Gastroesophageal sphincter (tissue), 4 donors: ENCODE measurements at places on chromosomes 13 and 19. TPM values are rescaled to one million over a fixed set of nuclear protein-coding genes. Genes with fewer than 3 reads are reported as not detected.

Gene SNRPD2
- 144 TPM for total RNA-seq

Gene GPX4
- total RNA-seq, result 366 TPM

Gene PRDX2
- 303 TPM for total RNA-seq

Gene SLC8A2
- 19.9 TPM for total RNA-seq

DNA sequence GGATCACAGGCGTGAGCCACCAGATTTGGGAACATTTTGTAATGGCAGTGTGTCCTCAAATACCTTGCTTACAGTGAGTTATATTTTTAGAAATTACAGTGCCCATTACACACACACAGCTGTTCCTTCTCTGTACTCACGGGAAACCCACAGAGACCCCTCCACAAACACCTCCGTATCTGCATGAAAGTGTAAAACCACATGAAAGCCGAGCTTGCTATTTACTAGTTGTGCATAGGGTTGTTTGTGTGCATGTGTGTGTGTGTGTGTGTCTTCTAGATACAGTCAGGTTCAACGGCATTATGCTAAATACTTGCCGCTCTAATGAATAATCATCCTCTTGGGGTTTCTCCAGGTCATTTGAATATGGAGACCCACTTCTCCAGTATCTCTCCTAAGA lies 22.3 kb upstream of the LILRA2 start:
- no peak for ATAC-seq
- H3K27me3 ChIP-seq, result peaks cover 39% of the 10 kb centered on the region
- no peaks in the 10 kb centered on the region for H3K36me3 ChIP-seq
- no peak overlapping the region for H3K4me3 ChIP-seq
- no peaks in the 10 kb centered on the region for H3K4me1 ChIP-seq

DNA sequence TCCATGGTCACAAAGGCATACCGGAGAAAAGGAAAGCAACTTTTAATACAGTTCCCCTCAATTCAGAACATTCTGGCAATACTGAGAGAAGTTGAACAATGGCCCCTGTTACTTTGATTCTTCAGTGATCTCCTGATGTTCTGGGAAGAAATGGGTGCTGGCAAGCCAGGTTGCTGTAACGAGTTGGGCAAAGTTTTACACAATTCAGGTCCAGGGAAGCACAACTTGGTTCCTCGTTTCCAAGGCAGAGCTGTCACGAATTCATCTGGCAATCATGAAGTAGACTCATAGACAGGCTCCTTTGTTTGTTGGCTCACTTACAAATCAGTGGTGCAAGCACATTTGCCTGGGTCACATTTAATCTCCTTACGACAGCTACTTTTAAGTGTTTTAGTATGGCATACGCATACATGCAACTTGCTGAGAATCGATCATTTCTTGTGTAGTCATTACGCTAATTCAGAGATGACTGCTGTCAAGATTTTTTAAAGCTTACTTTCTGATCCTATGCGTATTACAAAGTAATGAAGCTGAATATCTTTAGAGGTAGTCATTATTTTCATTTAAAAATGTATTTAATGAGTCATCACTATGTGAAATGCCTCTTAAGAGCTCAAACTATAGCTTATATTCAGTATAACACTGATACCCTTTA lies 174.7 kb downstream of the GPC5 start:
- ATAC-seq, result no peak
- no peak overlapping the region for H3K27ac ChIP-seq
- no peaks in the 10 kb centered on the region for H3K36me3 ChIP-seq
- H3K4me1 ChIP-seq, result no peaks in the 10 kb centered on the region

- no peak overlapping the region for H3K27ac ChIP-seq
- H3K27me3 ChIP-seq, result peaks cover 57% of the 10 kb centered on the region
- ATAC-seq, result no peak
- H3K36me3 ChIP-seq, result no peaks in the 10 kb centered on the region
- H3K4me1 ChIP-seq, result no peaks in the 10 kb centered on the region
Observed at GRCh38 chr19:29482855-29483640, 42.7 kb upstream of the VSTM2B start.

GRCh38 chr13:107721125-107721869 lies 494.0 kb downstream of the LIG4 start:
- H3K4me3 ChIP-seq, result no peak overlapping the region
- ATAC-seq, result no peak
- no peaks in the 10 kb centered on the region for H3K27me3 ChIP-seq
- no peaks in the 10 kb centered on the region for H3K4me1 ChIP-seq

GRCh38 chr19:31340042-31341025 lies 8.9 kb downstream of the TSHZ3 start:
- H3K27me3 ChIP-seq, result no peaks in the 10 kb centered on the region
- H3K4me3 ChIP-seq, result no peak overlapping the region
- H3K36me3 ChIP-seq, result no peaks in the 10 kb centered on the region
- H3K4me1 ChIP-seq, result peaks cover 10% of the 10 kb centered on the region

DNA sequence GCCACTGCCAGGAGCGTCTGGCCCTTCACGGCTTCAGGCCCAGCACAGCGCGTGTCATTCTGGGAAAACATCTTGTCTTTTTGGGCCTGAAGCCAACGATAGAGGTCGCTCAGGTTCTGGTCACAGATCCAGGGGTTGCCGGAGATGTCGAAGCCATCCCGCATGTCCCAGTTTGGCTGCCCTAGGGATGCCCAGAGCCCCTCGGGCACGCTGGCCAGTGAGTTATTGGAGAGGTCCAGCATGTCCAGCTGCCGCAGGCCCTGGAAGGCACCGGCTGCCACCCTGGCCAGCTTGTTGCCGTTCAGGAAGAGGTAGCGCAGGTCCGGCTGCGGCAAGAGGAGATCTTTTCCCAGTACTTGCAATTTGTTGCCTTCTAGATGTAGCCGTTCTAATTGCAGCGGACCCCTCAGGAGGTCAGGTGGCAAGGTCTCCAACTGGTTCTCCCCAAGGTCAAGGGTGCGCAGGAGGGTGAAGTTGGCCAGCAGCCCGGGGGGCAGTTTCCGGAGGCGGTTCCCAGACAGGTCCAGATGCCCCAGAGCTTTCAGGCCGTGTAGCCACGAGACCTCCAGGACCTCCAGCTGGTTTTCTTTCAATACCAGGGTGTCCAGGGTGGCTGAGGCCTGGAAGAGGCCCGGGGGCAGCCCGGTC lies 1.8 kb downstream of the LRG1 start:
- no peak for ATAC-seq
- H3K27me3 ChIP-seq, result peaks cover 26% of the 10 kb centered on the region
- H3K27ac ChIP-seq, result no peak overlapping the region
- no peak overlapping the region for H3K4me3 ChIP-seq
- no peaks in the 10 kb centered on the region for H3K36me3 ChIP-seq
- H3K4me1 ChIP-seq, result no peaks in the 10 kb centered on the region

GRCh38 chr13:101706651-101707050 lies 254.2 kb downstream of the ITGBL1 start:
- ATAC-seq, result peak; percentile 58
- no peak overlapping the region for H3K27ac ChIP-seq
- no peaks in the 10 kb centered on the region for H3K36me3 ChIP-seq
- H3K27me3 ChIP-seq, result no peaks in the 10 kb centered on the region
- no peaks in the 10 kb centered on the region for H3K4me1 ChIP-seq

DNA sequence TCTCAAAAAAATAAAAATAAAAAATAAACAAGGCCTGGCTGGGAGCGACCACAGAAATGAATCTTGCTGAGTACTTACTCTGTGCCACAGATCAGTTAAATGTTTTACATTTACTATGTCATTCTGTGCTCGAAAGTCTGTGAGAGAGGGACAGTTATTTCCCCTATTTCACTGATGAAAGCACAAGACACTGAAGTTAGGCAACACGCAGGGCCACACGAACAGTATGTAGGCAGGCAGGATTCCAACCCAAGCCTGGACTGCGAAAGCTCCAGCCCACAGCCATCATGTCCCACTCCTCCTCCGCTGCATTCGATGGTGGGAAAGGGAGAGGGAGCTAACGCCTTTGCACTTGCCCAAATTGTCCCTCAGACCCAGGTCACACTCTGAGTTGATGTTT lies 34.2 kb downstream of the RUBCNL start:
- no peaks in the 10 kb centered on the region for H3K27me3 ChIP-seq
- no peaks in the 10 kb centered on the region for H3K36me3 ChIP-seq
- H3K4me1 ChIP-seq, result no peaks in the 10 kb centered on the region
- no peak overlapping the region for H3K27ac ChIP-seq
- H3K4me3 ChIP-seq, result no peak overlapping the region
- peak; percentile 19 for ATAC-seq

GRCh38 chr13:107124129-107124718 lies 556.3 kb upstream of the ARGLU1 start:
- no peak overlapping the region for H3K27ac ChIP-seq
- no peak for ATAC-seq
- no peaks in the 10 kb centered on the region for H3K4me1 ChIP-seq
- no peak overlapping the region for H3K4me3 ChIP-seq
- H3K27me3 ChIP-seq, result no peaks in the 10 kb centered on the region
- H3K36me3 ChIP-seq, result no peaks in the 10 kb centered on the region

DNA sequence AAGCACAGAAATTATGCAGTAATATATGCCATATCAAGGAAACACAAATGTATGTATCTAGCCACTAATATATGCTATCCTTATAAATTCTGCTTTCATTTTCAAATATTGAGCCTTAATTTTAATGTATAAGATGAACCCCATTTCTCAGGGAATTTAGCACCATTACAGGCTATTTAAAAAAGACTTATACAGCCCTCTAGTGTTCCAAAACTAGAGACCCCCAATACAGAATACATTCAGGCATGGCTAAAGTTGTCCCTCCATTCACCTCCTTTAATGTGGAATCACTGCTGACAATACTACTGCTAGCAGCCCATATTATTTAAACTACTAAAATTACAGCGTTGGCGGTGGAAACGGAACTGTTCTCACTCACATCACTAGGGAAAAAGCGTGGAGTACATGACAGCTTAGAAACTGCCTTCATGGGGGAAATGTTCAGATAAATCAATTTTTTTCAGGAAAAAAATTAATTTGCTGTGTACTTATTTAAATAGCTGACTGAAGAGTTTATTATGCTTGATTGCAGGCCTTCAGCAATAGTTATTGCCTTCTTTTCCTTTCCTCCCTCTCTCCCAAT lies 541.0 kb downstream of the PCDH9 start:
- H3K4me3 ChIP-seq, result no peak overlapping the region
- no peak overlapping the region for H3K27ac ChIP-seq
- no peaks in the 10 kb centered on the region for H3K27me3 ChIP-seq
- no peaks in the 10 kb centered on the region for H3K36me3 ChIP-seq
- H3K4me1 ChIP-seq, result no peaks in the 10 kb centered on the region
- no peak for ATAC-seq

DNA sequence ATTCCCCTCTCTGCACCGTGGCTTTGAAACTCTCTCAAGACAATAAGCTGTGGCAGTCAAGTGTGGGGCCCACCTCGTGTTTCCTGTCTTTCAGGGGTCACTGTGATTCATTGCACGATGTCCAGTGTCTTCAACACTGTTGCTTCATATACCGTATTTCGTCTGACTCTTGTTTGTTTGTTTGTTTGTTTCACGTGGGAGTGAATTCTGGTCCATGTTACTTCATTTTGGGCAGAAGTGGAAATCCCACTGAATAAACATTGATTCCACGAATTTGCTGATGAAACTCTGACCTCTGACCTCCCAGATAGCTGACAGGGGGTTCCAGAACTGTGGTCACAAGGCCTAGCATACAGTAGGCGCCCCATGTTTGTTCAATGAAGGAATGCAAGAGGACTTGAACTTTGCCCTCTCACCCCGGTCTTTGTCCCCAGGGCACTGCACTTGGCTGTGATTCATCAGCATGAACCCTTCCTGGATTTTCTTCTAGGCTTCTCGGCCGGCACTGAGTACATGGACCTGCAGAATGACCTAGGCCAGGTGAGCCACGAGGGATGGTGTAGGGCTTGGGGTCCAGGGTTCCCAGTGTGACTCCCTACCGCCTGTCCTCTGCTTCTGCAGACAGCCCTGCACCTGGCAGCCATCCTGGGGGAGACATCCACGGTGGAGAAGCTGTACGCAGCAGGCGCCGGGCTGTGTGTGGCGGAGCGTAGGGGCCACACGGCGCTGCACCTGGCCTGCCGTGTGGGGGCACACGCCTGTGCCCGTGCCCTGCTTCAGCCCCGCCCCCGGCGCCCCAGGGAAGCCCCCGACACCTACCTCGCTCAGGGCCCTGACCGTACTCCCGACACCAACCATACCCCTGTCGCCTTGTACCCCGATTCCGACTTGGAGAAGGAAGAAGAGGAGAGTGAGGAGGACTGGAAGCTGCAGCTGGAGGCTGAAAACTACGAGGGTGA lies 5.1 kb downstream of the NFKBIB start:
- peaks cover 50% of the 10 kb centered on the region for H3K36me3 ChIP-seq
- H3K4me3 ChIP-seq, result no peak overlapping the region
- peaks cover 4% of the 10 kb centered on the region for H3K4me1 ChIP-seq
- H3K27me3 ChIP-seq, result no peaks in the 10 kb centered on the region
- no peak for ATAC-seq

- no peak overlapping the region for H3K27ac ChIP-seq
- no peaks in the 10 kb centered on the region for H3K4me1 ChIP-seq
- no peaks in the 10 kb centered on the region for H3K27me3 ChIP-seq
- no peaks in the 10 kb centered on the region for H3K36me3 ChIP-seq
- H3K4me3 ChIP-seq, result no peak overlapping the region
Observed at GRCh38 chr13:71799324-71799723, 67.7 kb downstream of the DACH1 start.
